ENCODE measurements at places on chromosomes 11 and 22.

GRCh38 chr11:76587820-76588454 lies 82.6 kb downstream of the LRRC32 start:
- DNase-seq: no peak

DNA sequence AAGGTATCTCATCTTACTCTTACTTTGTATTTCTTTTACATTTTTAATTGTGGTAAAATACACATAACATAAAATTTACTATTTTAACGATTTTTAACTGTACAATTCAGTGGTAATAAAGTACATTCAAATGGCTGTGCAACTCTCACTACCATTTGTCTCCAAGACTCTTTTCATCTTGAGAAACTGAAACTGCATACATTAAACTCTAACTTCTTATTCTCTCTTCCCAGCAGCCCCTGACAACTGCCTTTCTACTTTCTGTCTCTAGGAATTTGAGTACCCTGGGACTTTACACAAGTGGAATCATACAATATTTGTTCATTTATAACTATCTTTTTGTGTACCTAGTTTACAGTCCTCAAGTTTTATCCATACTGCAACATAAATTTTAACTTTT lies 725.8 kb upstream of the KIRREL3 start:
- no peak for DNase-seq

GRCh38 chr22:20545681-20546521 lies 38.5 kb downstream of the MED15 start:
- DNase-seq: no peak

DNA sequence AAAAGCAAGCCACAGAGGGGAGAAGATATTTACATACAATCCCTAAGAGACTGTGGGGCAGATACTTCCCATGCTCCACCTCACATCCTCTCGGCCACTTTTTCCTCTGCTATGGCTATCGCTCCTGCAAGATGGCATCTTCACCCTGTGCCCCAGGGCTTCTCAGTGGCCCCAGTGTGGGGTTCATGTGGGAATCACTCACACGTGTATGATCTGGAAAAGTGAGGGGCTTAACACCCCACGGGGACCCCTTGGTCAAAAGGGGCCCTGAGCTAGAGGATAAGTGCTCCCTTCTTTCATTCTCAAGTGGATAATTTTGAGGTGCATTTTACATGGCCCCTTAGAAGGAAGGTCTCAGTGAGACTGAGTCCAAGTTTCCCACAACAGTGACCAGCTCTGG lies 28.7 kb downstream of the C11orf58 start:
- DNase-seq: no peak

- DNase-seq: no peak
These were observed 78.8 kb upstream of the RCN1 start for GRCh38 chr11:32012049-32012448.
